ENCODE measurements at places on chromosomes 13 and 19. TPM values are rescaled to one million over a fixed set of nuclear protein-coding genes. Genes with fewer than 3 reads are reported as not detected.

SLC27A5 gene
- total RNA-seq: 24.8 TPM

MLNR gene
- not detected for total RNA-seq

SLC46A3 gene
- 12.3 TPM for total RNA-seq

TUBA3C gene
- total RNA-seq: not detected

ANKLE1 gene
- total RNA-seq: 0.38 TPM

Measured in smooth muscle cell of the coronary artery (primary cell).